ENCODE measurements at places on chromosomes 4 and X. TPM values are rescaled to one million over a fixed set of nuclear protein-coding genes. Genes with fewer than 3 reads are reported as not detected.

The FDCSP gene
- total RNA-seq: not detected

The ZNF280C gene
- total RNA-seq: 20.6 TPM

The SLC2A9 gene
- 0.26 TPM for total RNA-seq

- H3K4me1 ChIP-seq: no peaks in the 10 kb centered on the region
- H3K36me3 ChIP-seq: peaks cover 9% of the 10 kb centered on the region
- no peak overlapping the region for H3K27ac ChIP-seq
Measured at GRCh38 chr4:15535599-15535998, 65.9 kb downstream of the CC2D2A start.

DNA sequence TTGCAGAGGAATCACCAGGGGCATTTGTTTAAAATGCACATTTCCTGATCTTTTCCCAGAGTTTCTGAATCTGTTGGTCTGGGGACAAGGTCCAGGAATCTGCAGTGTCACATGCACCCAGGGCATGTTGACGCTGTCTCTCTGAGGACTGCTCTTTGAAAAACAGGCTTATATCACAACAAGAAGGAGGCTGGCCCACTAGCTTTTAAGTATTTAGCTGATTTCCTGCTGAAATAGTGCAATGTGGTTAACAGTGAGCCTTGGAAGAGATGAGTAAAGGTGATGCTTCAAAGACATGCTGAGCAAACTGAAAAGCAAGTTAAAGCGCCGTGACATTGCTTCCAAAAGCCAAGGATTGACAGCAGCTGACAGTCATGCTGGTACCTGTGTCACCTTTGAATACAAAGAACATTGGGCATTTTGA, 18.6 kb upstream of the SEPSECS start:
- no peaks in the 10 kb centered on the region for H3K36me3 ChIP-seq
- H3K27me3 ChIP-seq: no peaks in the 10 kb centered on the region
- H3K4me3 ChIP-seq: no peak overlapping the region
- peaks cover 6% of the 10 kb centered on the region for H3K4me1 ChIP-seq
- no peak for DNase-seq

DNA sequence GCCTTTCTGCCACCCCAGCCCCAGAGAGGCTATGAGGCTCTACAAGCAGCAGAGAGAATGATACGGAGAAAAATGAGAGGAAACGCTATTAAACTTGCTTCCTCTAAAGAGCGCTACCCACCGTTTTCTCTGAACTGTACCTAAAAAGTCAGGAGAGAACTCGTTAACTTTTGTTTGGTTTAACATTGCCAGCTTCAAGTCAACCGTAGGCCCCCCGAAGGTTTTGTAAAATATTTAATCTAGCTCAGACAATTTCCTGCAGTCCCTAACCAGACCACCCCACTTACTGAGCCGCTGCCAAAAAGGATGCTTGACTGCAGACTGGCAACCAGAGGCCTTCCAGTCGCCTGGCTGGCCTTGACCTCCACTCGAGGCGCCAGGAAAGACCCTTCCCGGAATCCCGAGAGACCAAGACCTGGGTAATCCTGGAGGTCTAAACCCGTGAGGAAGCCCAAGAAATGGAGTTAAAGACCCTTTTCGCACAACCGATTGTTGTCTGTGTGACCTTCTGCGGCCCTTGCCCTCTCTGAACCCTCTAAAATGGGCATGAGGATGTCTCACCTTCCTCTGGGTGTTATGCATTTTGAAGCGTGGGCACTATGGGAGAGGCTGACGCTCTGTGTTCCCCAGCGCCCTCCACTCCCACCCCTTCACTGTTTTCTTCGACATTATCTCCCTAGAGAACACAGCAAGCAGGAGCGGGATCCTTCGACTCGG, 86.3 kb downstream of the BCOR start:
- peaks cover 39% of the 10 kb centered on the region for H3K27me3 ChIP-seq
- H3K4me3 ChIP-seq: peak overlapping the region; percentile 86
- no peak for DNase-seq

DNA sequence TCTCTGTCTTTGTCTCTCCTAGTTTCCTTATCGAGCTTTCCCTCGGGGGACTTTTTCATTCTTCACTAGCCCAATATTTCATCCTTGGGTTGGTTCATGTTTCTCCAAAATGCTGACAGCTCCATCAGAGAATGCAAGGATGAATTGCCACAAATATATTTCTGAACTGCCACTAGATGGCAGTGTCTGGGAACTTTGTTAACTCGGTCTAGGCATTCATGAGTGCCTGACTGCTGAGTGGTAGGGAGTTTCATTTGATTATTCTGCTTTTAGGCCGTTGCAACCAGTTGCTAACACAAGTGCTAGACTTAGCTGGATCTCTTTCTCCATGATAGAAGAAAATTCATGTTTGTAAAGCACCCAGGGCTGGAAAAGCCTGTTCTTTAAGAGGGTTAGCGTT, 73.5 kb upstream of the RAP2C start:
- H3K4me1 ChIP-seq: no peaks in the 10 kb centered on the region
- peak; percentile 28 for DNase-seq
- H3K27ac ChIP-seq: no peak overlapping the region
- H3K4me3 ChIP-seq: no peak overlapping the region
- H3K36me3 ChIP-seq: peaks cover 7% of the 10 kb centered on the region
- H3K27me3 ChIP-seq: no peaks in the 10 kb centered on the region
